MCF 10A (cell line): ENCODE measurements at places on chromosomes 4 and X. TPM values are rescaled to one million over a fixed set of nuclear protein-coding genes. Genes with fewer than 3 reads are reported as not detected.

BST1 gene
- 0.93 and 1.1 TPM in 2 replicates for total RNA-seq

FHDC1 gene
- 2.0 and 2.7 TPM in 2 replicates for total RNA-seq

F11 gene
- not detected in 2 replicates for total RNA-seq

DNA sequence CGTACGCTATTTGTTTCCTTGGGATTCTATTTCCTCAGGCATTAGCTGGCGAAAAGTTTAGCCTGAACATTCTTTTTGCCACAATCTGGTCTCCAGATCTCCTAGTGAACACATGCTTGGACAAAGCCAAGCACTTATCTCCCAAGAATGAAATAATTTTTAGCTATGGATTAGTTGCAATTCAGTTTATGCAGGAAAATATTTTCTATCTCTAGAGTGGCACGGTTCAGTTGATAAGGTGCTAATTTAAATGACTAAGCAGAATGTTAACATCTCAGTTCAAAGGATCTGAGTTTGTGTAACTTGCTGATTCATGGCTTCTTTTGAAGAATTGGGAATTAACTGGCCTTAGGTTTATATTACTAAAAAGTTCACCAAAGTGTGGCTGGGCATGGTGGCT lies 58.1 kb upstream of the JADE1 start:
- no peak for DNase-seq

- no peak for DNase-seq
These were observed 1381.5 kb upstream of the AGA start for GRCh38 chr4:178823673-178824295.

GRCh38 chrX:119010491-119010890 lies 36.1 kb downstream of the LONRF3 start:
- DNase-seq, result no peak

- DNase-seq, result no peak
These were observed 41.4 kb downstream of the CLCN3 start for GRCh38 chr4:169661761-169662160.

DNA sequence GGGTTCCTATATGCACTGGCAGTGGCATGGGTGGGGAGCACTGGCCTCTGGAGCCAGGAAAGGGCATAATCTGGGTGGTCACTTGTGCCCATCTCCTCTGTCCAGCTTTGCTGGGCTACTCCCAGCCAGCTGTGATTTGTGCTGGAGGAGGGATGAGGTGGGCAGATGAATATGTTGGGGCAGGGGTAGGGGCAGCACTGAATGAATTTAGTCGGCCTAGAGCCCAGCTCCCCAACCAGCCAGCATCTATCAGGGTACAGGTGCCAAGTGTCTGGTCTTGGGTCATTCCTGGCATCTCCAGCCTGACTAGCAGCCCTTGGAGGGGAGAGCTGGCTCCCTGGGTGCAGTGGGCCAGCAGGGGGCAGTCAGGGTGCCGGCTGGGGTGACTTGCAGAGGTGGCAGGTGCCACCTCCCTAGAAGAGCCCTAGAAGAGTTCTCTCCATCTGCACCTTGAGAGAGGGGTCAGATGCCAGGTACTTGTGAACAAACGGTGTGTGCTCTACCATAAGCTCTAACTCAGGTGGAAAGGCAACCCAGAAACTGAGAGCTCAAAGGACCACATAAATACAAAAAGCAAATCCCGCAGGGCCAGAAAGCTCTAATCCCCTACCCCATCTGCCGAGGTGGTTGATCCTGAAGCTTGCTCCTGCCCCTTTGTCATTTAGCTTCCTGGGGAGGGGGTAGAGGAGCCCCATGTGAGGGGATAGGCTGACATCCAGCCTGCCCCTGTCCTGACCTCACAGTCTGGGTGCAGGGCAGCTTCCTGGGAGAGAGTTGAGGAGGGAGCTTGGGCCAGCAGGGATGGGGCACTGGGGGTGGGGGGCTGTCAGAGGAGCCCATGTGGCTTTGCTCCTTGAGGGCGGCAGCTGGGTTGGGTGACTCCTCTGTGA lies 2.2 kb downstream of the SORCS2 start:
- no peak for DNase-seq

- peak; percentile 66 for DNase-seq
These were observed 34.0 kb upstream of the GYPA start for GRCh38 chr4:144174401-144175067.
